ENCODE measurements at places on chromosomes 1 and 21. TPM values are rescaled to one million over a fixed set of nuclear protein-coding genes. Genes with fewer than 3 reads are reported as not detected.

Gene XKR8
- 9.8 TPM for total RNA-seq

Gene TMEM200B
- total RNA-seq = 17.1 TPM

Gene PINK1
- 46.4 TPM for total RNA-seq

Gene PARK7
- 253 TPM for total RNA-seq

Gene NMNAT2
- total RNA-seq = 0.89 TPM

Gene PTGER3
- not detected for total RNA-seq

Gene HMGCS2
- not detected for total RNA-seq

Gene CDA
- 4.2 TPM for total RNA-seq

Gene STIL
- 16.0 TPM for total RNA-seq

Gene KANK4
- total RNA-seq = not detected

Gene FAM163A
- total RNA-seq = not detected

Gene UMODL1
- not detected for total RNA-seq

Gene FAM151A
- not detected for total RNA-seq

Gene AIRE
- not detected for total RNA-seq

Gene HENMT1
- 3.4 TPM for total RNA-seq

Gene FOXD3
- total RNA-seq = not detected

Gene LAMC1
- total RNA-seq = 101 TPM

Gene SLFNL1
- under 0.01 TPM for total RNA-seq

Gene GPR137B
- 7.1 TPM for total RNA-seq

Gene PGLYRP3
- total RNA-seq = not detected

Gene GUCA2A
- total RNA-seq = not detected

Gene LYSMD1
- total RNA-seq = 7.0 TPM

Gene AQP10
- total RNA-seq = not detected

Gene GJC2
- total RNA-seq = 1.9 TPM

Gene RPS27
- 2,070 TPM for total RNA-seq

Gene CFHR4
- total RNA-seq = not detected

Gene PALMD
- total RNA-seq = not detected

Gene FAM78B
- 0.17 TPM for total RNA-seq

Gene CGN
- 0.15 TPM for total RNA-seq

Gene G0S2
- total RNA-seq = 63.6 TPM

Gene CD48
- not detected for total RNA-seq

Gene IL10
- not detected for total RNA-seq

Gene ZNHIT6
- total RNA-seq = 7.9 TPM

Gene MTMR11
- total RNA-seq = 9.5 TPM

Gene PIGR
- not detected for total RNA-seq

Gene SUSD4
- 1.2 TPM for total RNA-seq

Gene SYCP1
- total RNA-seq = not detected

Gene ST6GALNAC3
- total RNA-seq = 3.6 TPM

Gene GPX7
- total RNA-seq = 55.5 TPM

Gene BSND
- not detected for total RNA-seq

Gene KRTAP13-2
- total RNA-seq = not detected

Gene CA6
- not detected for total RNA-seq

Gene LCE2C
- total RNA-seq = not detected

Gene SCCPDH
- total RNA-seq = 40.0 TPM

Gene PLEKHN1
- 1.9 TPM for total RNA-seq

All from bronchus fibroblast of lung (primary cell).